Hypothalamus (tissue), 51 donors: ENCODE measurements at places on chromosomes 4 and X.

GRCh38 chrX:140086691-140087090, 121.4 kb upstream of the CXorf66 start:
- no peak for DNase-seq

DNA sequence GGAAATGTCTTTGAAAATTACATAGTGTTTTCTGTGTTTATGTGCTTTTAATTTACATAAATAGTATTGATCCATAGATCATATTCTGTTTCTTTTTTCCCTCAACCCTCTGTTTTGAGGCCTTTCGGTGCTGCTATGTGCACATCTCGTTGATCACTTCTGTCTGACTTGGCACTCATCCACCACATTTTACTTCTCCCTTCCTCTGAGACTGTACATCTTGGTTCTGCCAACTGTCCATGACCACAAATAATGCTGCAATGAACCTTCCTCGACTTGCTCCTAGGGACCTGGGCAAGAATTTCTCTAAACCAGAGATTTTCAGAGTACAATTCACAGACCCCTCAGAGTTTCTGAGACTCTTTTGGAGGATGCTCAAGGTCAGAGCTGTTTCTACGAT, 74.4 kb downstream of the RTL5 start:
- no peak for DNase-seq

- no peak for DNase-seq
These were observed 241.4 kb downstream of the RASL11B start for GRCh38 chr4:53103481-53103880.

- DNase-seq, result no peak
These were observed 5.5 kb upstream of the UGT2B17 start for GRCh38 chr4:68581383-68582338.

GRCh38 chr4:152696764-152697261, 17.0 kb upstream of the TMEM154 start:
- DNase-seq, result peak; percentile 3

GRCh38 chrX:12910423-12911121, 4.2 kb downstream of the TLR8 start:
- no peak for DNase-seq

- no peak for DNase-seq
These were observed 1.1 kb upstream of the SLBP start for GRCh38 chr4:1713003-1713851.

GRCh38 chrX:29471829-29472228, 743.5 kb upstream of the MAGEB2 start:
- DNase-seq, result no peak

DNA sequence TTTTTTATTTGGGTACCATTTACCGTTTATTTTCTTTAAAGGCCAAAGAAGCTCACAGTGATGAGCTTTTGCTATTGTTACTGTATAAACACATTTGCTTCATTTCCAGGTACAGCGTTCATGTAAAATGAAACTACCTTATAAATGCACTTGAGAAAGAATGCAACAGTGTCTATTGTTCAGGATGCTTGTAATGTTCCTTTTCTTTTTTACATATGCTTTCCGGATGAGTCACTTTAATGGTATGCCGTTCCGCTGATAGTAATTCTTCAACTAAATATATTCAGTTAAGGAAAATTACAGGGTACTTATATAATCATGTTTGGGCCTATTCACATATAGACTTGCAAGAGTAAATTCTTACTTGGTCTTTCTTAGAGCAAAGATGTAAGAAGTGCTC, 354.9 kb downstream of the RPA4 start:
- no peak for DNase-seq

- no peak for DNase-seq
These were observed 21.7 kb downstream of the TMEM184C start for GRCh38 chr4:147638942-147639341.

DNA sequence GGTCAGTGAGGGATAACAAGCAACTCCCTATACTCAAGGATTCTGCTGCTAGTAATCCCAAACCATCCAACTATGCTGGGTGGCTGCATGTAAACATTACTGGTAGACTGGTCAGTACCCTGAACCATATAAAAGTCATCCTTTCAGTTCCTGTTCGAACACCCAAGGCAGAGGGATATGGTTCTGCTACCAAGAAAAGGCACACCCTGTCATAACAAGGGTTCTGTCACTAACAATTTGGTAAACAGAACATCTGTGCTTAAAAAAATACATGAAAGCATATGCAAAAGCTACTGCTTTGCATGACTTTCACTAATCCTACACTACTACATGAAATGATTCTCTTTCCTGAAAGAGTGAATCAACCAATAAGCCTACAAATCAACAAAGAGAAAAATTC, 76.8 kb upstream of the MCF2 start:
- DNase-seq, result no peak

DNA sequence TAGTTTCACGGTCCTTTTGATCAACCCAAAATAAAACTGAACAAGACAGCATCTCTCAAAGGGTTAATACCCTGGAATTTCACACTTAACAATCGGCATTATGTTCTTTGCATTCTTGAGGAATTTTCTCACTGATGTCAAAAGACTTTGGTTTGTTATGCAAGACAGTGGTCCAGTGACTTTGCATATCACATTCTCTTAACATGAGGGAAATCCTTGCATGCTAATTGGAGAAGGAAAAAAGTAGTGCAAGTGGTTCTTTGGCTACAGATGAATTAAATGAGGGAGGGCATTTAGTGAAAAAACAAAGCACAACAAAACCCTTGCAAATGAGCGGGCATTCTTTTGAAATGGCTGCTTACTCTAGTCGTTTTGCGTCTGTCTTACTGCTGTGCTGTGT, 105.1 kb upstream of the LIMCH1 start:
- no peak for DNase-seq

- DNase-seq, result no peak
These were observed 14.2 kb upstream of the CPE start for GRCh38 chr4:165364452-165365080.

DNA sequence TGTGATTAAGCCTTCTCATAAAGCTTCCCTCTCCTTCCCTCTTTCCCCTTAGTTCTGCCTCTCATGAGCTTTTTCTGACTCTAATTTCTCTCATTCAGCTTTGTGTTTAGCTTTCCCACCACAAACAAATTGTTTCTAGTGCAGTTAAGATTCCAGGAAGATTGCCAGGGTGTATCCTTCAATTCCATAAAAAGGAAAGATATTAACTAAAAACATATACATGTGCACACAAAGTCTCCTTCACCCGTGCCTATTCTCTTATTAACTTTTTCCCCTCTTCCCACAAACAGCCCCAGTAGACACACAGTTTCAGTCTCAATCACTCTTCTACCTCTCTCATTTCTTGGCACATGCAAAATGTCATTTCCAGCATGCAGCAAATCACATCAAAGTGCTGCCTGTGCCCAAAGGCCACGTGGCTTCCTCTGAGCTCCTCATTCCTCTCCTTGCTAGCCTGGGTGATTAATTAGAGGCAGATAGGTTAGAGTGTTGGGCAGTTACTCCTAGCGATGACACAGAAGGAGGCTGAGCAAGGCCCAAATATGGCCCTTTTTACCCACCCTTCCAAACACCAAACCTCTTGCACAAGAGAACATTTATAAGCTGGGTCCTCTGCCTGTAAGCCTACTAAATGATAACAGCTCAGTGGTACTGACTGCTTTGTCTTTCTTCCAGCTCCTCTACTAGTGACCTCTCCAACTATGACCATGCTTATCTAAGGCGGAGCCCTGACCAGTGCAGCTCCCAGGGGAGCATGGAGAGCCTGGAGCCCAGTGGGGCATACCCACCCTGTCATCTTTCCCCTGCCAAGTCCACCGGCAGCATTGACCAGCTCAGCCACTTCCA, 159.6 kb downstream of the SOWAHB start:
- no peak for DNase-seq

DNA sequence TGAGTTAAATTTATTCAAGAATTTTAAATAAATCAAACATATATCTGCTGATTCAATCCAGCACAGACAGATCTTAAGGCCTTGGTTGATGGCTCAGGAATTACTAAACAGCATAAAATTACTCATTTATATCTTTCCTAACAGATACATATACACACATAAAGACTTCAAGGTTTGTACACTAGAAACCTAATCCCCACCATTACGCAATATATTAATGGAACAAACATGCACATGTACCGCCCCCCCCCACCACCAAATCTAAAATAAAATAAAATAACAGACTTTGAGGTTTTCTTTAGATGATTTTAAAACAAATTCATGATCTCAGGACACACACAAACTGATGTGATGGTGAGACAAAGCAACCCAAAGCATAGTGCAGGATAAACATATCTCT, 333.9 kb upstream of the DDX53 start:
- DNase-seq, result no peak

DNA sequence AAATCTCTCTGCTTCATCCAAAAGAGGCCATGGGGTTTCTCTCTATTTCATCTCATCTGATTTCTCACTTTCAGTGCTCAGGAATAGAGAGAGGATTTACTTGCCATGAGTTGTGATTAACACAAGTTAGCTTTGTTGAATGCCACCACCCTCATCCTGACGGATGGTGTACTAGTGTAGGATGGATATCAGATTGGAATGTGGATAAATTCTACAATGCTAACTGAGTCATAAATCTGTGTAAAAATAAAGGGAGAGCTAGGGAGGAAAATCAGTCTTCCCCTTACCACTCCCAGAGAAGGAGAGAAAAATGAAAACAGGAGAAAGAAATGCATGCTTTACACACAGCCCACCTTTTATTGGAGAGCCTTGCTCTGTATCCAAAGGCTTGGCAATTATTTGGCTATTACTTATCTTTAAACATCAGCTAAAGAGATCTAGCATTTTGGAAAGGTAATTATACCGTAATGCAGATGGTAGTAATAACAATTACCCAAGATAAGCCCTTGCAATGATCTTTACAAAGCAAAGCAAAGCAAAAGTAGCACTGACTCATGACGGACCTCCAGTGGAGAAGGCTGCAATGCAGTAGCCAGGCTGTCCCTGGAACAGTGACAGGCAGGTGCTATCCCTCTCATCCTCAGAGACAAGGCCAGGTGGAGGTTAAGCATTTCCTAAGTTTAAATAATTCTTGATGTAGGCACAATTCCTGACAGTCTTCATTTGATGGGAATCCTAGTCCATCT, 306.3 kb upstream of the PPARGC1A start:
- no peak for DNase-seq

- DNase-seq, result no peak
These were observed 122.5 kb downstream of the PTTG2 start for GRCh38 chr4:38082424-38083385.

DNA sequence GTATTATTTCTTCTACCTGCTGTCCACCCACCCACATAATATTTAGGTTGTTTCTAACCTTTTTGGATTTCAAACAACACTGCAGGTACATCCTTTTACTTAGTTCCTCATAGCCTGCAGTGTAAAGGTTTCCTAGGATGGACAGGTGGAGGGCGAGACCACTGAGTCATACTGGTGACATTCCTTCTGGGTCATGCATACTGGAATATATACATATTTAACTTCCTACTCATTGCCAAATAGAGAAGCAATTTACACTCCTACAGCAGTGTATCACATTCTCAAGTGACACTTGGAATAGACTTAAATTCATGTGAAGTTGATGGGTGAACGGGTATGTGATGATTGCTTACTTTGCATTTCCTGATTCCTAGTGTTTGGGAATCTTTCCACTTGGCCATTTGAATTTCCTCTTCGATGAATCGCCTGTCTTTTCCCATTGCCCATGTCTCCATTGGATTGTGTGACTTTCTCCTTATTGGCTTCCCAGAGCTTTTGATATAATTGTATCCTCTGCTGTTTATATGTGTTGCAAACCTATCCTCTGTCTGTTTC, 8.2 kb upstream of the PPP2R2C start:
- no peak for DNase-seq

DNA sequence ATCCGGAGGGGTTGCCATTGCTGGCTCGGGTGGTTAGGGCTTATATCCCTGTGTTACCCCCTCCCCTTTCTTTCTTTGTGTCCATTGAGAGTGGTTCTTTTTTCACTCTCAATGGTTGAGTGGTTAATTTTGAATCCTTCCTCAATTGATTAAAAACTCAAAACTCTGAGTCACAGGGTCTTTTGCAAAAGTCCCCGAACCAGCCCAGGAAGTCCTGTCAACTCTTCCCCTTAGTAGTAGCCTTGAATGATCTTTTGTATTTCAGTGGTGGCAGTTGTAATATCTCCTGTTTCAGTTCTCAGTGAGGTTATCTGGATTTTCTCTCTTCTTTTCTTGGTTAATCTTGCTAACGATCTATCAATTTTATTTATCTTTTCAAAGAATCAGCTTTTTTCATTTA, 170.0 kb upstream of the GYPA start:
- DNase-seq, result no peak

GRCh38 chr4:42390622-42391354, 6.5 kb upstream of the SHISA3 start:
- no peak for DNase-seq

- no peak for DNase-seq
These were observed 326.1 kb downstream of the HNRNPD start for GRCh38 chr4:82047731-82048130.

DNA sequence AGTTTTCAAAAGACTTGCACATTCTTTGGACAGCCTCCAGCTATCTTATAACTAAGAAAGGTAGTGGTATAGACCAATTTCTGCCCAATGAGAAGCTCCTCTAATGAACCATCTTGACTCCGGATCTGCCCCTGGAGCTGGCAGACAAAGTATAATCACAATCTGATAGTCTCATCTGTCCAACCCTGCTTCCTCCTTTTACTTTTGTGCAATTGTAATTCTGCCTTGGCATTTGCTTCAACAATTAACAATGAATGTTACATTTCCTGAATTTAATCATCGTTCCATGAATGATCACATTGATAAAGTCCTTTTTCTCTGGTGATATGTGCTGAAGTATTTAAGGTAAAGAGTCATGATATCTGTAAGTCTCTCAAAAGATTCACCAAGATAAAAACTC, 27.8 kb downstream of the FRYL start:
- no peak for DNase-seq

DNA sequence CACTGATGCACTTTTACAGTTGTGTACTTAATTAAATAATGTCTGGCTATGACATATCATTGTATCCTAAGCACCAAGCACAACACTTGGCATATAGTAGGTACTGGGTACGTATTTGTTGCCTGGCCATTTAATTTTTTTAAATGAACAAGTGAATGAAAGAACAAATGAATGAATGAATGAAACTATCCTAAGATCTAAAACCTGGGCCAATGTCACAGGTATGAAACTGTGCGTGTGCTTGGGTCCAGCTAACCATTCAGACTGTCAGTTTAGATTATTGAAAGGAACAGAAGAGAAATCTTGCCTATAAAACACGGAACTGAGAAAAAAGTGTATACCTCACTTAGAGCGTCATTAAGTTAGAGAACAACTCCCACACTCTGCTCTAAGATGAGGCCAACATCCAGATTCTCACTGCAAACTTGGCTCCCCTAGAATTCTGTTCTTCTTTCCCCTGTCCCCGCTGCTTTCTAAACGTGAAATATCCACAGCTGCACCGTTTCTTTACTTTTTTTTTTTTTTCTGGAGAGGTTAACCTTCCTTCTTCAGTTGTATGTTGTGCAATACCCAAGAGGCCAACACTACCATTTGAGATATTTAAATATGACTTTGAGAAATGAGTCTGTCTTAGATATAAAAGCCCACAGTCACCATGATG, 17.3 kb upstream of the SEL1L3 start:
- no peak for DNase-seq

DNA sequence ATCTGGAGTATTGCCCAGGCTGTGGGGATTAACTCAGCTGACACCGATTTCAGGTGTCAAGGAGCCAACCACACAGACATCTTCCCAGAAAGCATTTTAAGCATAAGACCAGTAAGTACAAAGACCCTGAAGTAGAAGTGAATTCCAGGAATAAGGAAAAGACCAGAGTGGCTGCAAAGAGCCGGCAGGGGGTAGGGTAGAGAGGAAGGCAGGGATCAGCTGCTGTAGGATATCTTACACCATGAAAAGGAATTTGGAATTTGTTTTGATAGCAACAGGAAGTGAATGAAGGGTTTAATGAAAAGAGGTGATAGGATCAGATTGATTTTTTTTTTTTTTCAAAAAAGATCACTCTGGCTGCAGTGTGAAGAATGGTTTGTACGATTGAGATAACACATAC, 113.6 kb upstream of the PPARGC1A start:
- no peak for DNase-seq
